Stimulated activated effector memory CD8-positive, alpha-beta T cell treated with anti-CD3 and anti-CD28 coated beads, Interleukin-12 subunit alpha, Interleukin-12 subunit beta, amount 100 ng/mL, for 72 hours (primary cell): ENCODE measurements at places on chromosomes 13 and 19.

GRCh38 chr13:33280923-33281322 is 4.6 kb downstream of the STARD13 start:
- no peak for DNase-seq

- DNase-seq = no peak
These were observed 3.5 kb upstream of the UBAC2 start for GRCh38 chr13:99197117-99197651.

GRCh38 chr19:33187183-33187540 is 7.0 kb upstream of the LRP3 start:
- no peak for DNase-seq

GRCh38 chr19:38745316-38745715 is 1.0 kb upstream of the CAPN12 start:
- no peak for DNase-seq

DNA sequence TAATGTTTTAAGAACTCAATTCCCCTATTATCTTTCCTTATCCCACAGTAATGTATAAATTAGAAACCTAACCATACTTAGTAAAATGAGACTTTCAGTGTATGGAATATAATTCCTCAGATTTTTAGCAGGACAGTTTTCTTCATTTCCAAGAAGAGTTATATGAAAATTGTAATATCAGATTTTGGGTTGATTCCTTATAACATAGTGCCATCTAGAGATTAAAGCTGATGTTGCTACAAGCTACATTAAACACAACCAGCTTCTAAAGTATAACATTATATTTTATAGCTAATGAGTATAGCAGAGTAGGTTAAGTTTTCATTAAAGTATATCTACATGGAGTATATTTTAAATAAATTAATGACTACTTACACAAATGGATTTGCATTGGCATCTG is 99.7 kb upstream of the MIR17HG start:
- DNase-seq = no peak

DNA sequence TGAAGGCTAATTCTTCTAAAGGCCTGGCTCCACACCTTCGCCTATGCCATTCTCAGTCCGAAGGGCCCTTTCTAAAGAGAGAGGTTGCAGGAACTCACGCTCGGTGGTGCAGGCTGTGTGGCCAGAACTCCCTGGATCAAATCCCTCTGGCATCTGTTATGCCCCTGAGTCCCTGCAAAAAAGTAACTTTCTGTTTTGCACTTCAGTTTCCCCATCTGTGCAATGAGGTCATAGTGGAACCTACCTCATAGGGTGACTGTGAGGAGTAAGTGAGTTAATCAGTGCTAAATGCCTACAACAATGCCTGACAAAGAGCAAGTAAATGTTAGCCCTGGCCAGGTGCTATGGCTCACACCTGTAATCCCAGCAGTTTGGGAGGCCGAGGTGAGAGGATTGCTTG is 7.3 kb downstream of the IGSF23 start:
- no peak for DNase-seq

DNA sequence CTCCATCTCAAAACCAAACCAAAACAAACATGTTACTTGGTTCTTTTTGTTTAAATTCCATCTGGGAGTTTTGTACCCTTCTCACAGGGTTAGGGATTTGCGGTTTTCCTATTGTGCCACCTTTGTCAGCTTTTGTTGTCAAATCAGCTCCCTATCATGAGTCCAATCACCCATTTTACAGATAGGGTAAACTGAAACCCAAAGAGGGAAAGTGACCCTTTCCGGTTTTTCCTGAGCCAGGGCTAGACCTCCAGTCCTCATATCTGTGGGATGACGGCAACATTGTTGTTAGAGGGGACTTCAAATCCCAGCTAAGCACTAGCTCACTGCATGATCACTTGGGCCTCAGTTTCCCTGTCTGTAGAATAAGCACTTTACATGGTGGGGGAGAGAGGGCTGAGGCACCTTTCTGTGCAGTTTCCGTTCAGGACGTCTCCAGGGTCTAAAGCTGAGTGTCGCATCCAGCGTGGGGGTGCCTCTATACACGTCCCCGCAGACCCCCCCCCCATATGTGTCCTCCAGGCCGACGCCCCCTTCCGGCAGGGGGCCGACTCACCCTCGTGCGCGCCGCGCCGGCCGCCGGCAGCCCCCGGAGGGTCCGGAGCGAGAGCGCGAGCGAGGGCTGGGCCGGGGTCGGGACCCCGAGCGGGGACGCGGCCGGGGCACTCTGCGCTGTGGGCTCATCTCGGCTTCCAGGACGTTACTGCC is 3.9 kb downstream of the CCDC194 start:
- no peak for DNase-seq

GRCh38 chr13:112928972-112929782 is 39.8 kb upstream of the MCF2L start:
- no peak for DNase-seq

GRCh38 chr13:89897681-89898080 is 1449.8 kb upstream of the MIR17HG start:
- no peak for DNase-seq

DNA sequence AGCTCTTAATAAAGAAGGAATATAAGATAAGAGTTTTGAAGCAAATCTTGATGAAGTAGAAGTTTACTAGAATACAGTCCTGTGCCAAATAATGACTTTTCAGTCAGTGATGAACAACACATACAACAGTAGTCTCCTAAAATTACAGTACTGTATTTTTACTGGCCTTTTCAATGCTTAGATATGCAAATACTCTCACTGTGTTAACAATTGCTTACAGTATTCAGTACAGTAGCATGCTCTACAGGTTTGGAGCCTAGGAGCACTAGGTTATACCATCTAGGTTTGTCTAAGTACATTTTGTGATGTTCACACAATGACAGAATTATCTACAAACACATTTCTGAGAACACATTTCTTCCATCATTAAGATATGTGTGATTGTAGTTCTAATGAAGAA is 316.7 kb upstream of the KLHL1 start:
- DNase-seq = no peak

GRCh38 chr19:9178901-9179300 is at the start of gene OR7D2:
Gene OR7D2, plus strand, starts transcription at chr19:9178979. Its CDS starts 6,803 bp downstream, at chr19:9185782.
- no peak for DNase-seq

- no peak for DNase-seq
These were observed 263.7 kb downstream of the KCTD12 start for GRCh38 chr13:76622315-76623040.

DNA sequence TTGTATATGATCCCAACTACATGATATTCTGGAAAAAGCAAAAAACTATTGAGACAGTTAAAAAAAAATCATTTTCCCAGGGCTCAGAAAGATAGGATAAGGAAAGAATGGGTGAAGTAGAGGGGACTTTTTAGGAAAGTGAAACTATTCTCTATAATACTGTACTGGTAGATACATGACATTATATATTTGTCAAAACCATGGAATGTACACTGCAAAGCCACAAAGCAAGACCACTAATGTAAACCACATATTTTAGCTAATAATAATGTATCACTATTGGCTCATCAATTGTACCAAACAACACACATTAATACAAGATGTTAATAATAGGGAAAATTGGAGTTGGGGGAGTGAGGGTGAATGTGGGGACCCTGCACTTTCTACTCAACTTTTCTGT is 182.6 kb downstream of the EFNB2 start:
- DNase-seq = no peak

DNA sequence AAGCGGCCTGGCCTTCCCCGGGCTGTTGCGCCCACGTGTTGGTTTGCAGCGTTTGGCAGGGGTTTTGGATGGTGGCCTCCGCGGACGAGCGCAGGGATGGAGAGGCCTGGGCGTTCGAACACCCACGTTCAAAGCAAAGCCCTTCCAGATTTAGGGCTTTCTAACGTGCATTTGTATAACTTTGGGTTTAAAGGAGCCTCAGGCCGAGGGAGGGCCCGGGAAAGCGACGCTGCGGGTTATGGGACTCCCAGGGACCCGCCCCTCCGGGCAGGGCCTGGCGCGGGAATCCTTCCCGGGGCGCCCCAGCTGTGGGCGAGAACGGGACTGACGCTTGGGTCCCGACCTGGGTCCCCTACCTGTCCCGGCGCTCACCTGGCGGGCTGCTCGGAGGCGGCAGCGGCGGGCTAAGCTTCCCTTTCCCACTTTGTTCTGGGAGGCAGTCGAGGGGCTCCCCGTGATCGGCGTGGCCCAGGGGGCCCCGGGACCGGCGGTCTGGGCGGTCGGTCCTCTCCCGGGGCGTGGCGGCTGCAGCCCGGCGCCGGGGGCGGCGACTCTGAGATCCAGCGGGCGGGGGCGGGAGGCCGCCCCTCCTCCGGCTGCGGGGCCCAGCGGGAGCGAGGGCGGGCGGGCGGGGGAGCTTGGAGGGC is at the start of gene FBXO17:
Gene FBXO17, minus strand, starts transcription at position 529 of the 647 bp plus-strand sequence. CDS start 25,423 bp downstream, outside the sequence.
- DNase-seq = no peak
